Cardiac fibroblast (primary cell): ENCODE measurements at places on chromosomes 16 and 17.
A peak's percentile ranks its signal among the peaks of the same experiment; 100 is the strongest.

DNA sequence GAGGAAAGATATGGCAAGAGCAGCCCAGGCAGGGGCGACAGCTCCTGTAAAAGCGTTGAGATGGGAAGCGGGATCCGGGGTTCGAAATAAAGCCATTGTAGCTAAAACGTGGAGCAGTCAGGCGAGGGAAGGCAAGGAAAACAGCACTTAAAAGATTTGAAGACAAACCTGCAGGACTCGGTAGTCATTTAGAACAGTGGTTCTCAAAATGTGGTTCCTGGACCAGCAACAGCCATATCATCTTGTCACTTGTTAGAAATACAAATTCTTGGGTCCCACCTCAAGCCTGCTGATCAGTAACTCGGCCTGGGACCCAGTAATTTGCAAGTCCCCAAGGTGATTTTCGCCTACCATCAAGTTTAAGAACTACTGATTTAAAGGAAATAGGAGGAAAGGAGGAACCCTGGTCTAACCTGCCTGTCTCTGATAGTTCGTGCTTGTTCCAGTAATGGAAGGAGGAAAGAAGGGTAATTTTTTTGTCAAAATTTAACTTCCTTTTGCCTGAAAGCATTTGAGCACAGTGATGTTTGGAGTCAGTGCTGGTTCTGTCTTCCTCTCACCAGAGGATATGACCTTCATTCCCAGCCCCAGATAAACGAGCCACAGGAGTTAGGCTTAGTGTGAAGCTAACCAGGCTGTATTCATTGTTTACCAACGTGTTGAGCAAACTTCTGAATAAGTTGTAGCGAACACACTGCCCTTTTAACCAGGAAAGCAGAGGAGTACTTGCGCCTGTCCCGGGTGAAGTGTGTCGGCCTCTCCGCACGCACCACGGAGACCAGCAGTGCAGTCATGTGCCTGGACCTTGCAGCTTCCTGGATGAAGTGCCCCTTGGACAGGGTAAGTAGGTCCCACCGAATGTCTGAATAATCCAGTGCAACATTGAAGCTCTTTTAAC, 1.1 kb downstream of the ORC6 start:
- DNase-seq, result peak; percentile 53

DNA sequence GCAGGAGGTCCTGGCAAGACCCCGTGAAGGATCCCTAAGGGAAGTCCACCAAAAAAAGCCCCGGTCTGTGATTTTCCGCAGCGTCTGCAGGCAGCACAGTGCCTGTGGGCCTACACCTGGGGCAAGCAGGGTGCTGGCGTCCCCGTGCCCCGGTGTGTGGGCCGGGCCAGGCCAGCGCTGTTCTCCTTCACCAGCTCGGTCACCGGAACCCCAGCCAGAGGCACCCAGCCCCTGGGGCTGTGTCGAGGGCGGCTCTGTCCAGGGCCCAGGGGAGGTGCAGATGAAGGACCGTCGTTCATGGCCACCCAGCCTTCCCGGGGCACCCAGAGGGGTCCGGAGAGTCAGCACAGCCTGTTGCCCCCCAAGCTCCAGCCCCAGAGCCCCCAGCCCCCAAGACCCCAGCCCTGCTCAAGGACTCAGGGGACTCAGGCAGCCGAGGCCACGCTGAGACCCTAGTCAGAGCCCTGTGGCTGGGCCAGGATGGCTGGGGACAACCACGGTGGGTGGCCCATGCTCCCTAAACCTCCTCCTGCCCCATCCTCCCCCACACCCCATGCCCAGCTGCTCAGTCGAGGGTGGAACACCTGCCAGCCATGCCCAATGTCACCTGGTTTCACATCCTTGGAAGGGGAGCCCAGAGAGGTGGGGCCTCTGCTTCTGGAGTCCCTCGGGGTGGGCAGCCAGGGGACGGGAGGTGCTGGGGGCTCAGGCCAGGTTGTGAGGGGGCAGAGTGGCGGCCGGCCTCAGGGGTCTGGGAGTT, 5.7 kb upstream of the C1QTNF8 start:
- DNase-seq, result no peak

DNA sequence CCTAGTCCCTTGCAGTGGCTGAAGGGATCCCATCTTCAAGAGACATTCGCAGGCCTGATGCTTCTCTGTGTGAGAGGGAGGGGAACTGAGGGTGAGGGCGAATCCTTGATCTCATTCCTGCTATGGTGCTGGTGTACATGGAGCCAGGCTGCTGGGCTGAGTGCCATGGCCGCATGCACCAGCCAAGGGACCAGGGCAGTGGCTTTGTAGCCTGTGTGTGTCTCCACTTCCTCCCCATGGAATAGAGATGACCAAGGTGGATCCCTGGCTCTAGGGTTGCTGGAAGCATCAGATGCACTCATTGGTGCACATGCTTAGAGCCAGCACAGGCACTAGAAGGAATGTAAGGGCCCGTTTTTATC, 195.0 kb downstream of the FOXL1 start:
- no peak for DNase-seq

- DNase-seq, result peak; percentile 14
Measured at GRCh38 chr17:67027031-67027628, 17.2 kb upstream of the CACNG1 start.

- DNase-seq, result peak; percentile 53
Measured at GRCh38 chr17:44672479-44673093, 16.3 kb downstream of the MEIOC start.

- no peak for DNase-seq
Measured at GRCh38 chr16:31711344-31711845, 162.2 kb upstream of the ZNF267 start.

DNA sequence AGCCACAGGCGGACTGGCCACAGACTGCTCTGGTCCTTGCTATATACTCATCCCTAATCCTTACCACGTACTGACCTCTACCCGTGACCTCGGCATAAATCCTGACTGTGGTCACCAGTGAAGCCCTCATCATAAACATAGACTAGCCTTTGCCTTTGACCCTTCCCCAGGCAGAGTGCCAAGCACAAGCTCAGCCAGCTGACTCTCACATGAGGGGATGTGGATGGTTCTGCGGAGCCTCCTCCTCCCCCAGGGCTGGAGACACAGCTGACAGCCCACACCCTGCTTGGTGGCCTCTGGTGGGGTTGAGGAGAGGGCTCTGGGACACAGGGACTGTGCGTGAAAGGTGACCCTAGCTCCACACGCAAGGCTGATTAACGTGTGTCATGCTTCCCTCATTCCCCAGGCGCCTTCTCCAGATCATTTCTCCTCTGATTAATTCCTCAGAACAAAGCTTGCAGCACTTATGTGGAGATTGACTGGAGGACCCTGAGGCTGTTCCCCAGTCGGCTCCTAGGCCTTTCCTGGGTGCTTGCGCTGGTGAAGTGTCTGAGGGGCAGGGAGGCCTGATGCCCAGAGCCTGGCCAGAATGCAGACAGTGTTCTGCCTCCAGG, 241.5 kb upstream of the NLRP1 start:
- DNase-seq, result peak; percentile 36

DNA sequence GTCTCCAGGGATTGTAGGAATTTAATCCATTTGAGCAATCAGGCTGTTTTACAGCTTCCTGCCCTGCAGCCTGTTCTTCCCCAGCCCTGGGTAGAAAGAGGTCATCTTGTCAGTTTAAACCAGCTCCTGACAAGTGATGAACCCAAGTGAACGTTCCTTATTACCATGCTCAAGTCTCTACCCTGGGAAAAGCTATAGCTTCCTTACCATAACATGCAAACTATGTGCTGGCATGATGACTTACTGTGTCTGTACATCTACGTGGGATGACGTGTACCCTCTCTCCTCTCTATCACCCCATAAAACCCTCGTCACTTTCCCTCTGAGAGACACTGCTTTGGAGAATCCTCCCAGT, 452.2 kb downstream of the XYLT1 start:
- DNase-seq, result no peak

DNA sequence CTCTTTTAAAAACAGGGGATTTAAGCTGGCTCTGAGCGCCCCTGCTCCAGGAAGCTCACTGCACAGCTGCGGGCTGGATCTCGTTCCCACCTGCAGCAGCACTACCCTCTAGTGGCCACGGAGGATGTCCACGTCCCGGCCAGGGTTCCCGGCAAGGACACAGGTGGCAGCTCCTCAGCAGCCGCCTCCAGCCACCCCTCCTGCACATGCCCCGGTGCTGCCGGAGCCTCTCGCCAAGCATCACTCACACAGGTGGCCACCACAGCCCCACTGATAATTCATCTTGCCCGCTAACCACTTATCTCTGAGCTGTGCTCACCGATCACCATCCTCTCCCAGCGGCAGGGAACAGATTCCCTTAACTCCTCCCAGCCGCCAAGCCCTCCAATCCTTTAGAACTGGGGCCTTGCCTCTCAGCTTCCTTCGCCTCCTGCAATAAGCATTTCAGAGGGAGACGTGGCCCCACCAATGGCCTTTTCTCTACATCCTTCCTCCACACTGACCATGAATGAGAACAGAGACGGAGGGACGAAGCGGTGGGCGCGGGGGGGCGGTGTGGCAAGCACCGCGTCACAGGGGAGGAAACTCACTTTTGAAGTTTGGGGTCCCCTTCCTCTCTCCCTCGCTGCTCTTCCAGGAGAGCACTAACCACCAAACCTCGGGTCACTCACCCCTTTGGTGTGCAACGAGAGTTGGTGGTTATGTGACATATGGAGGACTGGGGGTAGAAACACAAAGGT, 222.1 kb downstream of the RBFOX3 start:
- DNase-seq, result peak; percentile 54
